ENCODE measurements at places on chromosomes 13 and 19.

- ATAC-seq: no peak
Measured at GRCh38 chr13:84870190-84870589, 929.0 kb downstream of the SLITRK6 start.

- peak; percentile 6 for ATAC-seq
Measured at GRCh38 chr13:113123226-113124201, 915 bp downstream of the F10 start.

DNA sequence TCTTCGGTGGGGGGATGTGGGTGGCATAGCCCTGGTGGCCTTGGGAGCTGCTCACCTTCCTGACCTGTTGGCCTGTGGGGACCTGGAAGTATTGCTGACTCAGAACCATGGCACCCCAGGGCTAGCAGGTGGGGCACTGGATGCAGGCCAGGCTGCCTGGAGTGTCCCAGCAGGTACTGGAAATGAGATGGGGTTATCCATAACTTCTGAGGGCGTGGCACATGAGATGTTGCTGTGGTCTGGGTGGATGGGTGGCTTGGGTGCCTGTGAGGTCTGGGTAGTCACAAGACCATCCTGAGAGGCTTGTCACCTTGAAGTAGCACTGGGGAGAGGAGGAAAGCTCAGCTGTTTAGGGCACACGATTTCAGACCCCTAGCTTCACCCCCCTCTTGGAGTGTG lies 636 bp upstream of the RNF225 start:
- ATAC-seq: no peak

DNA sequence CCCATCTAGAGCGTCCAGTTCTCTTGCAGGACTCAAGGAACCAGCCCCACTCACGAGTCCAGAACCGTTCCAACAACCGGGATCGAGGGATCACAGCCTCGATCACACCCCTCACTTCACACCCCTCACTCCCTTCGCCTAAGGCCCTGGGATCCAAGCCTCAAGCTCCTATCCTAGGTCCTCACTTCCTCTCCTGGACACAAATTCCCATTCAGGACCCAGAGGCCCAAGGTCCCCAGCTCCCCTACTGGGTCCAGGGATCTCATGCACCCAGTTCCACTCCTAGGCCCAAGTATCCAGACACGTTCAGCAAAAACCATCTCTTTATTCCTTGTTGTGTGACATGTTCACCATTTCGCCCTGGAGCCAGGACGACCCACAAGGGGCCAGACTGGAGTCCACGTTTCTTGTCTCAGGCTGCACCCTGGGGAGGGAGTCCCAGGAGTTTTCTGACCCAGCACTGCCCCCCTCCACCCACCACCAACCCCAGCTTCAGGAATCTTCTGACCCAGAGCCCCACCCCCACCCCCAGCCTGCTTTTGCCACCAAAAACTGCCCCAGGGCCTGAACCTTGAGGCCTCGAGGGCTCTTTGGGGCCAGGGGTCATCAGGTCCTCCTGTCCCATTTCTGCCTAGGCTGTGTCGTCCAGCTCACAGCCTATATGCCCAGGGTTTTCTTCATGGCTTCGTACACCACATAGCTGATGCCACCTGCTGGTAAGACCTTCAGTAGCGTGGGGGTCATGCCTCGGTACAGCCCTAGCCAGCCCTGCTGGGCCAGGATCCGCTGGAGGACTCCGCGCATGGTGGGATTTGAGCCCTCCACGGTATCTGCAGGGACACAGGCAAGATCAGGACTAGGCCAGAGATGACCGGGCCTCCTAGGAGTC lies 1.4 kb upstream of the KHSRP start:
- no peak for ATAC-seq

DNA sequence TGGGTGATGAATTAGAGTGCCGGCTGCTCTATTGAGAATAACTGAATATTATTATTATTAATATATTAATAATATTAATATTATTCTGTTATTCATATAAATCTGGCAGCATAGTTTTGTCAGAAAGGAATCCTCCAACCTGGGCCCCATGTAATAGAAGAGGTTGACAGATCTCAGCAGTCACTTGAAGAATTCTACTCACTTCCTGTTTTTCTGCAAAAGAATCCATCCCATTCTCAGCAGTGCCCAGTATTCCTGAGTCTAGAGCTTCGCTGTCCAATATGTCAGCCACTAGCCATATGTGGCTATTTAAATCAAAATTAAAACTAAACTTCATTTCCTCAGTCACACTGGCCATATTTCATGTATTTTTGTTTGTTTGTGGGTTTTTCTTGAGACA lies 72.4 kb upstream of the USPL1 start:
- ATAC-seq: no peak

DNA sequence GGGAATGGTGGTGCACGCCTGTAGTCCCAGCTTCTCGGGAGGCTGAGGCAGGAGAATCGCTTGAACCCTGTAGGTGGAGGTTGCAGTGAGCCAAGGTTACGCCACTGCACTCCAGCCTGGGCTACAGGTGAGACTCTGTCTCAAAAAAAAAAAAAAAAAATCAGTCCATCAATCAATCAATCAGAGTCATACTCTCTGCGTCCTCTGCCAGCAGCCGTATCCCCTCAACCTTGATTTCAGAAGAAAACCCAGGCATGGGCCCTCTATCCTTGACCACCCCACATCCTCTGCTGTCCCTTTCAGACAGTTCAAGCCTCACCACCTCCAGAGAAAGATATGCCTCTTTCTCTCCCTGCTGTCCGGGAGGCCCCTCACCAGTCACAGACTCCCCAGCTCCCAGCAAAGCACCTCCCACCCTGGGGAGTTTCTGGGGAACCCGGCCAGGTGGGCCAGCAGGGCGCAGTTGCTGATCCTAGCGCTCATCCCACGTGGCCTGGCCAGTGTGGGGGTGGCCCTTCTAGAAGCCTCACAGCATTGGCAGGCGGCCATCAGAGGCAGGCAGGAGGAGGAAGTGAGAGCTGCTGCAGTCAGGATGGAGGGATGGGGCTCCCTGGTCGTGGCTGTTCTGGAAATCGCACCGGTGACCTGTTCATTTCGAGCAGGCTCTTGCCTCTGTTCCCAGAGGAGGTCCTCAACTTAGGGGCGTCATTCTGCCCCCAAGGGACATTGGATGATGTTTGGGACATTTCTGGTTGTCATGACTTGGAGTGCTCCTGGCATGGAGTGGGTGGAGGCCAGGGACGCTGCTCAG lies 10.2 kb upstream of the JSRP1 start:
- ATAC-seq: peak; percentile 10

GRCh38 chr13:43805681-43806128 lies 18.9 kb upstream of the ENOX1 start:
- peak; percentile 5 for ATAC-seq

- peak; percentile 64 for ATAC-seq
Measured at GRCh38 chr13:98507282-98507797, 69.6 kb downstream of the STK24 start.

GRCh38 chr19:55546822-55547614 lies 1.7 kb upstream of the SBK3 start:
- peak; percentile 70 for ATAC-seq

DNA sequence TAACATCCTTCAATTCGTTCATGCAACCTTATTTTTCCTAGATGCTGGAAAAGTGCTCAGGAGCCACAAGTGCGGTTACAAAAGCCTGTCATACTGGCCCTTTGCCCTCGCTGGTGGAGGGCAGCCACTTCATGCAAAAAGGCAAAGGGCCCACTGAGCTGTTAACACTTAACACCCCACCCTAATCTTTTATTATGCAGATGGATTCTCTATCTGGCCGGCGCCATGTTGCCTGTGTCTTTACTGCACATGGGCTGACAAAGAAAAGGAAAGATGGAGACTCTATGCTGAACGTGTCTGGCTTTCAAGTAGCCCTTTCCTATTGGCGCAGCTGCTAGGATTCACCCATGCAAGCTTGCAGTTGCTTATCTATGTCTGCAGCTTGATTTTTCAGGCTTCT lies 10.8 kb downstream of the OR7D2 start:
- no peak for ATAC-seq

DNA sequence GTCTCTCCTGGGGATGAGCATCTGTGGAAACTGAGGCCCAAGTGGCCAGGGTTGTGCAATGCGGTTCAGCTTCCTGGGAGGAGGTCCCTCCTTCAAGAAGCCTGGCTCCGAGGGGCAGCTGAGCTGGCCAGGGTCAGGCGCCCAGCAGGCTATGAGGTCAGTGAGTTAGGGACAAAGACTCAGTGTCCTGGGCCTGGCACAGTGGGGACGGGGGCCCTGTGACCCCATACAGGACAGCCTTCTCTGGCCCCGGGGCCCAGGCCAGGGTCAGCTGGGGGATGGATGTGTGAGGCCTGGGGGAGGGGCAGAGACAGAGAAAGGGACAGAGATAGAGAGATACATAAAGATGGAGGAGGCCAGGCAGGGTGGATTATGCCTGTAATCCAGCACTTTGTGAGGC lies 3.0 kb upstream of the IL12RB1 start:
- no peak for ATAC-seq

DNA sequence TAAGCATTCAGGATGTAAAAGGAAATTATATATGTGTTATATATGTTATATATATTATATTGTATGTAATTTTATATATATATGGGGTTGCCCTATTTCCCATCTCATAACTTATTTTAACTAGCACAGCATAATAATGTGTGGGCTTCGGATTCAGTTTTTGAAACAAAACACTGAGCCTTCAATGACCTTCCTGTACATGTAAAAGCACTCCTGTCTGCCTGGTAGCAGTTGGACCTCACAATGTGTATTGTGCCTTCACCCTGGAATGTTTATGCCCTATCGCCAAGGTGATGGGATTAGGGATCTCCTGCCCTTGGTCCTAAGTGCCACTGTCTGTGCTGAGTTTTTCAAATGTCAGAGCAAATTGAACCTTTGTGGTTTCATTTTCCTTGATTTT lies 968.8 kb downstream of the TUBA3C start:
- ATAC-seq: no peak

DNA sequence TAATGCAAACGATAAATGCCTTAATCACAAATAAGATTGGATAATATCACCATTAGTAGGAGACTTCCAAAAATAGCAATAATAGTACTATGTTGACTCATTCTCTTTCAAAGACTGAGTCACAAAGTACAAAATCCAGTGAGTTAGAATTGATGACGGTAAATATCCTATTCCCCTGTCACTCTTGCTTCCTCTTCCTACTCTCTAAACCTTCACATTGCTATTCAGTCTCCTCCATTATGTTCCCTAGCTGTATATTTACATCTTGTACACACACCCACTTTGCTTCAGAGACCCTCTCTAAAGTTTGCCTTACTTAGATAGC lies 26.3 kb upstream of the INTS6 start:
- peak; percentile 88 for ATAC-seq

DNA sequence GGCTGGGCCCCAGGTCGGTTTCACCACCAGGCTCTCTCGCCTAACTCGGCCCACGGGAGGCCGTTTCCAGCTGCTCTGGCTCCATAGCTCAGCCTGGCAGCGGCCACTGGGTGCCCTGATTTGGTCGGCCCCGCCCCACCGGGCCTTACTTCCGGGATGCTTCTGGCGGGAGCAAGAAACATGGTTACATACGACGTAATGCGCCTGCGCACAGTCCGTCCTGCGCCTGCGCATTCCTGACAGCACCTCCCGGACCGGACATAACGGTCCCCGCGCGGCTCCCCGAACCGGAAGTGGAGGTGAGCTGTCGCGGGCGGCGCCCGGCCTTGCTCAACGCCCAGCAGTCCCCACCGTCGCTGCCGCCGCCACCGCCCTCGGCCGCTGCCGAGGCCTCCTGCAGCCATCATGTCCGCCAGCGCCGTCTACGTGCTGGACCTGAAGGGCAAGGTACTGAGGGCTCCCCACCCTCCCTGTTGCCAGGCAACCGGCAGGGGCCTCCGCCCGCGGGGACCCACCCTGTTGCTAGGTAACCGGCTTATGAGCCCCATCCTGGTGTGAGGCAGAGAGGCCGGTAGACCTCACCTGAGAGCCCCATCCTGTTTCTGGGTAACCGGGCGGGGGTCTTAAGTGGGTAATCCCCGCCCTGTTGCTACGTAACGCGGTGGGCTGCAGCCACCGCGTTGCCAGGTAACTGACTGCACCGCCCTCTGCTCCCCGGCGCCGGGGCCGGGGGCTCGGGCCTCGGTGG lies at the start of gene AP1M1:
AP1M1 (plus strand) TSS at position 290 of the 748 bp plus-strand sequence; CDS start at position 406, 116 bp downstream.
- ATAC-seq: peak; percentile 95

- peak; percentile 68 for ATAC-seq
Measured at GRCh38 chr19:32357720-32358119, 12.3 kb downstream of the ZNF507 start.

GRCh38 chr19:53704011-53704410 lies 72.2 kb downstream of the DPRX start:
- no peak for ATAC-seq

GRCh38 chr13:105997581-105998550 lies 537.6 kb downstream of the EFNB2 start:
- no peak for ATAC-seq

DNA sequence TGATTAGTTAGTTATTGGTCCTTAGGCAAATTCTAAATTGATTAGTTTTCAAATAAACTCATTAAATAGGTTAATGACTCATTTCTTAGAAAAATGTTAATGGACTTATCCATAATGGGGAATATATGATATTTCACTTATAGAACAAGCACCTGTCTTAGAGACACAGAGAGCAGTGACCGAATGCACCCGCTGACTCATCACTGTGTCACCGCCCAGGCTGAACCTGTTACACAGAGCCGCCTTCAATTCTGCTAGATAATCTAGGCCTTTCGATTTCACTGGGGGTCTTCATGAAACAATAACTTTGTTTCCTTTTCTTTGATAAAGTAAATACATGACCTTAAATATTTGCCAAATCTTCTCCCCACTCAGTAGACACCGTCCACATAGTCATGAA lies 13.1 kb downstream of the IRS2 start:
- 0 out of 3 replicates have a peak, but pooled peaks have one; percentile 15 for ATAC-seq

- peak; percentile 43 for ATAC-seq
Measured at GRCh38 chr19:42129399-42130253, 2.6 kb downstream of the POU2F2 start.

DNA sequence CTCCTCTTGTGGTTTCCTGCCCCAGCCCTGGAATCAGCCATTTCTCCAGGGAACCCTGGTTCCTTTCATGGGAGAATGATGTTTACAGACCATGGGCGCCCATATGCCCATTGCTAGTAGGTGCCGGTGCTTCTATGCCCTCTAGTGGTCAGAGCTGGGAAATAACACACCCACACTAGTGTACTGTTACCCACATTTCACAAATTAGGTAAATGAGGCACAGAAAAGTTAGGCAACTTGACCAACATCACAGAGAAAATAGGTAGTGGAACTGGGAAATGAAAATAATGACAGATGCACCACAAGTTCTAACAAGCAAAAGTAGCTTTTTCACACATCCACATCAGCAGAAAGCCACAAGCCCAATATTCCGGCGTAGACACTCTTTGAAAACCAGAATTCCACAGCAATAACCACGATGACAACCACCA lies 1.3 kb upstream of the CEACAM3 start:
- peak; percentile 91 for ATAC-seq

DNA sequence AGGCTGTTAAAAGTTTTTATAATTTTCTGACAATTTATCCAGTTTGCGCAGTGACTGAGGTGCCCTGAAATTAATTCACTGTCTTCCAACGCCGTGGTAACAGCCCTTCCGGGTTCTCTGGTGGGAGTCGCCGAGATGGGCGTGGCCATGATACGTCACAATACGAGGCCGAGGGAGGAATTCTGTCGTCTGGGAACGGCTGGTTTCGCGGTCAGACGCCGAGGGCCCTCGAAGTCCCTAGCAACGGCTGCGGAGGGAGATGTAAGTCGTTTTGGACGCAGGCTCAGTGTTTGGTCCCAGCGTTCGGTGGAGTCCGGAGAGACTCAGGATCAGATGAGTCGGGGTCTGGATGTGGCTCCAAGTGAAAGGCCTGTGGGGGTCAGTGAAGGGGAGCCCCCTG lies 21.7 kb downstream of the ZNF613 start:
- ATAC-seq: no peak

All from SK-N-SH treated with all-trans-retinoic acid at 6 μM for 48 hours (cell line).